Right hindlimb (tissue), 1 donor: ENCODE measurements at places on chromosomes 1 and 21.

- DNase-seq, result no peak
Observed at GRCh38 chr1:58855274-58856165, 71.7 kb upstream of the JUN start.

- no peak for DNase-seq
Observed at GRCh38 chr1:226990133-226990716, 50.1 kb downstream of the COQ8A start.

DNA sequence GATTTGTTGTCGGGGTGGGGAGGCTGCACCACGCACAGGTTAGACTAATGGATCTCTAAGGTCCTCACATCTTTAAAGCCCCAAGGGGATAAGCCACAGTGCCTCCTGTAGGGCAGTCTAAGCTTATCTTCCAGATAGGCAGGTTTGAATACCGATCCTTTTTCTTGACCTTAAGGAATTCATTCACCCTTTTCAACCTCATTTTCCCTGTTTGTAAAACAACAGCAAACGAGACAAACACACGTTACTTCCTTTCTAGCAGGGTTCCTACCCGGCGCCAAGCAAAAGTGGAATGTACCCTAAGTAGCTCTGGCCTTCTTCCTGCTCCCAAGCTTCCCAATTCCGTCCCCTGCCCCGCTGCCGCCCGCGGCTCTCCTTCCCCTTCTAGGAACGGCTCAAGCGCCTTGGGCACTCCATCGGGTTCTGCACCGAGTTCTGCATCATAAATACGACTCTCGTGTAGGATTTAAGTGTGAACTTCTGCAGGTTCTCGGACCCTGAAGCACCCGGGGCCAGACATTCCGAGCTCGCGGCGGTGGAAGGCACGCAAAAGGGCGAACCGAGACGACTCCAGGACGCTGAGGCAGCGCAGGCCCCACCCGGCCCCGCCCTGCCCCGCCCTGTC, 548 bp upstream of the CDC20 start:
- DNase-seq, result no peak

DNA sequence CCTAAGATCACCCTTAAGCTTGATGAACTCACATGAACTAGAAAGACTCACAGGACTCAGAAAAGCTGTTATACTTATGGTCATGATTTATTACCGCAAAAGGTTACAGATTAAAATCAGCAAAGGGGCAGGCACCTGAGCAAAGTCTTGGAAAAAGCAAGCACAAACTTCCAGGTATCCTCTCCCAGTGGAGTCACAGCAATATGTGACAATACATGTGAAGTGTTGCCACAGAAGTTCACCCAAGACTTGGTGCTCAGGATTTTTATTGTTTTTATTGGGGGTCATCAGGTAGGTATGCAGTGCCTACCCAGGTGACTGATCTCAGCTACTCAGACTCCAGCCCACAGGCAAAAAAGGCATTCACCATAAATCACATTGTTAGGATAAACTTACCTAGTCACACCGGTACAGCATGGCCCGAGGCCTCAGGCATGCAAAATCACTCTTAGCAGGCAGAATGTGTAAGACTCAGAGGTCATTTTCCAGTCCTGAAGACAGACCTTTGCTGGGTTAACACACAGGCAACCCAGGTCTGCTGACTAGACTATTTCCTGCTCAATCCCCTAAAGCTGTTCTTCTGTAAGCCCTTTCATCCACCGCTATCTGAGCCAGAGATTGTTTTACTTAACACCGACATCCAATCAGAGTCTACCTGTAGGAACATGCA, 55.6 kb downstream of the SSX2IP start:
- no peak for DNase-seq

GRCh38 chr21:28439251-28439650, 553.4 kb downstream of the LTN1 start:
- no peak for DNase-seq

GRCh38 chr21:19999369-20000272, 998.6 kb upstream of the NCAM2 start:
- no peak for DNase-seq

- peak; percentile 36 for DNase-seq
Observed at GRCh38 chr1:168261390-168261789, 19.3 kb upstream of the TBX19 start.
